ENCODE measurements at places on chromosomes 2 and 18. TPM values are rescaled to one million over a fixed set of nuclear protein-coding genes. Genes with fewer than 3 reads are reported as not detected.

Gene SCN7A
- total RNA-seq: 14.0 TPM

- no peak for DNase-seq
Observed at GRCh38 chr18:11518788-11519685, 90.4 kb upstream of the SLC35G4 start.

- DNase-seq: no peak
Observed at GRCh38 chr2:113888641-113889470, 1.0 kb upstream of the ACTR3 start.

DNA sequence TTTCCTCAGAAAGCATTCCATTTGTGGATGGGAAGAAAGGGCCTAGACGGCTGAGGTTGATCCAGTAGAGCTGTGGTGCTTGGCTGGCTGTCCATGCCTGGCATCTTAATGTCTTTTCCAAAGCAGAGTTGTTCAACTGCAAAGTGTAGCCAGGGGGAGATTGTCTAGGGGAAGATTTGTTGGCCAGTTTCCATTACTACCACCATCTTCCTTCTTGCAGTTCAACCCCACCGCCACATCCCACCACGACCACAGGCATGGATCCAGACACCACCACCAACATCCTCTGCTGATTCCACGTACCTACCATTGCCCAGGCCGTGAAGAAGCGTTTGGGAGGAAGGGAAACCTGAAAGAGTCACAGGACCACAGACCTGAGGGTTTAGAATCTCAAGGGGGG, 50.7 kb upstream of the HAAO start:
- DNase-seq: no peak

Gene TMEM169
- total RNA-seq: 0.52 TPM

DNA sequence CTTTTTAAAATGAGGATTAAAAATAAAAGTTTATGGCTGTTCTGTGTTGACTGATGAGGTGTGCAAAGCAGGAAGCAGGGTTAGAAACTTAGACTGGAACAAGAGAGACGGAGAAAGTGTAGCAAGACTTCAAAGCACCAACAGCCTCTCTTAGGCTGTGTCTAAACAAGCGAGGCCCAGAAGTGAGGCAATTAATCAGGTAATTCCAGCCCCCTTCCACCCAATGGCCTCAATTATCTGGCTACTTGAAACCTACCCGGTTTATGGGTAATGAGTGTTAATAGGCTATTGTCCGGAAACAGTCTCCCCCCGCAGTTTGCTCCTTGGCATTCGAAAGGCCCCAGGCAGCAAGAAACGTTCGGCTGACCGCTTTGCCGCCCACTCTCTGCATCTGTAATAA, 171.7 kb upstream of the MYCN start:
- no peak for DNase-seq

DNA sequence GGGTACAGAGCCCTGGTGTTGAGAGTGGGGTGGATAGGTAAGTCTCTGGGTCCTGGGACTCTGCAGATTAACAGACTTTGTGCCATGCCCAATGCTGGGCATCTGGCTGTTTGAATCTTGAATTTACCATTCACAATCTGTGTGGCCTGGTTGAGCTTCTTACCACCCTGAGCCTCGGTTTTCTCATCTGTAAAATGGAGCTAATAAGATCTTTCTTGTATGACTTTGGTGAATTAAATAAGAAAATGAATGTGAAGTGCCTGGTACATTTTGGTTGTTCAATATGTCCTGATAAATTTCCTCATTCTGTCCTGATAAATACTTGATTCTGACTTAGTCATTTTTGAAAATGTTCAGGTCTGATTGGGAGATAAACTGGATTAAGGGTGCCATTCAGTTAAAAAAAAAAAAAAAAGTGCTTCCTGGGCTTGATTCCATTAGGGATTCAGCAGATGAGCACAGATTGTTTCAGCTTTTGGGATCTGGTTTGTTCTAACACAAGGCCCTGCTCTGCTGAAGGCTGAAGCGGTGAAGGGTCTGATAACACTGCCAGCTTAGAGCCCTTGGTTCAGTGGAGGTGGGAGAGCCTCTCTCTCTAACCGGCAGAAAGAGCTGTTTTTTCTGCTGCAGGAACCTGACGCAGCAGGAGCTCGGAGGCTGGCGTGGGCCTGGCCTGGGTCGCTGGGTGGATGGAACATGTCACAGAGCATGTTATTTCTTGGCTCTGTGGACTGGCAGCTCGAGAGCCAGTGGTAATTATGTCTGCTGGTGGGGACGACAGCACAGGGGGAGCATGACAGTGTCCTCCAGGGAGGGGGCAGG, 84.5 kb upstream of the MCFD2 start:
- DNase-seq: peak; percentile 51

- DNase-seq: no peak
Observed at GRCh38 chr2:18645315-18645714, 55.9 kb upstream of the NT5C1B start.

Gene MATN3
- total RNA-seq: 0.12 TPM

DNA sequence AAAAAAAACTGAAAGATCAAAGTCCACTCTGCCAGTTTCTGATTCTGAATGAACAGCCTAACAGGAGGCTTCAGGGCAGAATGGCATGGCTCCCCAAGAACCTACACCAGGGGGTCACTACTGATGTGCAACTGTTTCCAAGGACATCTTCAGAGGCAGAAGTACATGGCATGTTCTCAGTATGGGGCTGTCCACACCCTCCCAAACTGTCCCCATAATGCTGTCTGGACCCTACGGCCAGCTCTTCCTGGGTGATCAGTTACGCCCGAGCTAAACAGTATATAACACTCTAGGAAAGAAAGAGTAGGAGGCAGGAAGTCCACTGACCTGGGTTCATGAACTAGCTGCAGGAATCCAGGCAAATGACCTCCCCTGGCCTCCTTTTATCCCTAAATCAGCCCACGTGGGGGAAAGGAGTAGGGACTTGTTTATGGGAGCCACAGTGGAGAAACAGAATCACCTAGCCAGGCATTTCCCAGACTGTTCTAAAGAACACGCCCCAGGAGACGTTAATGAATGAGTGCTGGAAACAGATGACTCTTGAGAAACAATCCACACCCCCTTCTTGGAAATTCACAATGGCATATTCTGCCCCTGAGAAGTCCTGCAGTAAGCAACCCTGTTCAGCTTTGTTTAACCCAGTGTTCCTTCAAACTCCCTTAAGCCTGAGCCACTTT, 2.5 kb downstream of the TMBIM1 start:
- no peak for DNase-seq

GRCh38 chr2:230691005-230691647, 21.5 kb upstream of the CAB39 start:
- DNase-seq: no peak

DNA sequence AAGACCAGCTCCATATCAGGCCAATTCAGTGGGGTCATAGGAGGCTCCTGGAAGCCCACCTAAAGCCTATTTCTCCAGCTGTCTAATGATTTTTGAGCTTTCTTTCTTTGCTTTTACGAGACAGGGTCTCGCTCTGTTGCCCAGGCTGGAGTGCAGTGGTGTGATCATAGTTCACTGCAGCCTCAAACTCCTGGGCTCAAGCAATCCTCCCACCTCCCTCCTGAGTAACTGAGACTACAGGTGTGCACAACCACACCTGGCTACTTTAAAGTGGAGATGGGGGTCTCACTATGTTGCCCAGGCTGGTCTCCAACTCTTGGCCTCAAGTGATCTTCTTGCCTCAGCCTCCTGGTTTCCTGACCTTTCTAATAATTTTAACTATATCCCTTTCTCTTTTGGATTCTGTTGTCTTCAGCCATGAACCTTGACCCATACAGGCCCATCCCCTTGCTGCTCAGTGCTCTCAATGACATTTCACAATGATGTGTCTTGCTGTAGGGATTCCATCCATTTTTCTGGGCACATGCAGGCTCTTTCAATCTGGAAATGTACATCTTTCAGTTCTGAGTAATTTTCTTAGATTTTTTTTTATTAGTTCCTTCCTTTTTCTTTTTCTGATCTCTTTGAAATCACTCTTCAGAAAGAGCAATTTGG, 29.7 kb downstream of the GNLY start:
- no peak for DNase-seq

Gene ZNF396
- 0.64 TPM for total RNA-seq

DNA sequence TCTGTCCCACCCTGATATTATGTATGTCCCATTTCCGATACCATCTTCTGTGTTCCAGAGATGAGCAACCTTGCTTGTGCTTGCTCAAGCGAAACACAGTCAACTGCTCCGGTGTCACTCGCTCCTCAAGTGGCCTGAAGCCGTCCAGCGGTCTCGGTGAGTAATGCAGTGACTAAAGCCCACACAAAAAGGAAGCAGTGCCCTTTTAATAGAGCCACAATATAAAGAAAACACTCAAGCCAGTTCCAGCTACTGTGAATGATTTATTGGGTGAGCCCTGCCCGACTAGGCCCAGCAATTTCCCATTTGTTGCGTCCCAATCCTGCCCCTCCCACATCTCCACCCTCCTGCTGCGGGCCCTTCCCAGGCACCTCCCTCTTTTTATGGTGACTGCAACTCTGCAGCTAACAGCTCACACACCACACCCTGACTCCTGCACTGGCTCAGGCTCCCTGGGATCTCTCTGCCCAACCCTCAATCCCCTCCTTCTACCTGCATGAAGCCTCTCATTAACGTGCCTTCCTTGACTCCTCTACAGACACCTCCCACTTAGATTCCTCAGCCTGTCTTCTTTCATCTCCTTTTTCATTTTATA, 44.2 kb upstream of the DSC1 start:
- DNase-seq: peak; percentile 70

DNA sequence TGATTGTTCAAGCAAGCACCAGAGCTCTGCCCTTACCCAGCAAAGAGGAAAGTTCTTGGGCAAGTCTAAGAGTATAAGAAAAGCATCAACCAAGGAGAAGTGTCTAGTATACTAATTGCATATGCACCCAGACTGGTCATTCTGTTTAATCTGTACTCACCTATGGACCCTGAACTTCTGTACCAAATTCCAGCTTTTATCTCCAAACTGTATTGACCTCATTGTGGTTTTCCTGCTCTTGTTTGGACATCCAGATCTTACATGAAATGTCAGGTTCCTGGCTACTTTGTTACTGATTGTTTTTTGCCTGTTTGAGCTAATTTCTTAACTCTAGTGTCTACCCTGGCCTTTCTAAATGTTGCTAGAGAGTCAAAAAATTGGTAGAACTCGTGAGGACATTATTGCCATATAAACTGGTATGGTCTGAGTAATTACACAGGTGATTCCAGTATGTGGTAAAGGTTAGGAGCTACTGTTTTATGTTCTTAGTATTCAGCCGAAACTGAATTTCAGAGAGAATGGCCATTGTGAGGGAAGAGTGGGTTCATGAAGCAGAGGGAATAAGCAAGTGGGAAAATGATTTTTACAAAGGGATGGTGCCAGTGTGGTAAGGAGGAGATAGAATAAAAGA, 146.3 kb downstream of the HNMT start:
- no peak for DNase-seq

DNA sequence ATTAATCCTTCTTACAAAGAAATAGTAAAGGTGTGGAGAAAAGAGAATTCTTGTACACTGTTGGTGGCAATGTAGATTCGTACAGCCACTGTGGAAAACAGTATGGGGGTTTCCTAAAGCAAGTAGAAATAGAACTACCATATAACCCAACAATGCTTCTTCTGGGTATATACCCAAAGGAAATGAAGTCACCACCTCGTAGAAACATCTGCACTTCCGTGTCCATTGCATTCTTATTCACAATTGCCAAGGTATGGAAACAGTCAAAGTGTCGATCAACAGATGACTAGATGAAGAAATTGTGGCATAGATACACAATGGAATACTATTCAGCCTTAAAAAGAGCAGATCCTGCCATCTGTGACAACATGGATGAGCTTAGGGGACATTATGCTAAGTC, 93.4 kb upstream of the TGIF1 start:
- no peak for DNase-seq

DNA sequence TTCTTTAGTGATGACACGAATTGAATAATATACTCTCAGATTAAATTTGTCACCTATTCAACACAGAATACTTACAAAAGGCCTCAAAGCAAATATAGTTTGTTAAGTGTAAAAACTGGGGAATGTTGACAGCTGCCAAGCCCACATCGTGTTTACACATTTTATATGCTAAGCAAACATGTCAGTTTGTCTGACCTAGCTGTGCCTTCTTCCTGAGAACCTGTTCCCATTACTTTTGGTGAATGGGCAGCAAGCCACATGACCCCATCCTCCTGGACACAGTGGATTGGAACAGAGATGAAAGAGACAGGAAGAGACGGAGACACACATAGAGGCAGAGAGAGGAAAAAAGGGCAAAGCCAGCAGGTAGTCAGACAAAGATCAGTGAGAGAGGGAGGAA, 22.9 kb upstream of the CUL3 start:
- DNase-seq: no peak

DNA sequence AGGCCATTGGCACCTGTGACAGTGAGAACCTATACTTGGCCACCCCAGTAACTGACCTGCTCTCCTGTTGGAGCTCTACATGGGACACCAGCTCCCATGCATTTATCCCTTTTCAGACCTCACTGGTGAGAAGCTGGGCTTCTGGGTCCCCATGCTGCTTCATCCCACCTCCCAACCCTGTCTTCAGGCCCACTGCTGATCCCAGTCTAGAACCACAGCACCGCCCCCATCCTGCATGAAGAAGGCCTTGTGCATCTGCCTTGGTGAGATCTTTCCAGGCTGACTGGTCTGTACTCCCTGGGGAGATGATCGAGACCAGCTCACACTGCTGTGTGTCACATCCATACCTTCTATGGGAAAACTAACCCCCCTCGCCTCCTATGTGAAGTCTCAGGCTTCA, 22.7 kb downstream of the TTC32 start:
- DNase-seq: no peak

DNA sequence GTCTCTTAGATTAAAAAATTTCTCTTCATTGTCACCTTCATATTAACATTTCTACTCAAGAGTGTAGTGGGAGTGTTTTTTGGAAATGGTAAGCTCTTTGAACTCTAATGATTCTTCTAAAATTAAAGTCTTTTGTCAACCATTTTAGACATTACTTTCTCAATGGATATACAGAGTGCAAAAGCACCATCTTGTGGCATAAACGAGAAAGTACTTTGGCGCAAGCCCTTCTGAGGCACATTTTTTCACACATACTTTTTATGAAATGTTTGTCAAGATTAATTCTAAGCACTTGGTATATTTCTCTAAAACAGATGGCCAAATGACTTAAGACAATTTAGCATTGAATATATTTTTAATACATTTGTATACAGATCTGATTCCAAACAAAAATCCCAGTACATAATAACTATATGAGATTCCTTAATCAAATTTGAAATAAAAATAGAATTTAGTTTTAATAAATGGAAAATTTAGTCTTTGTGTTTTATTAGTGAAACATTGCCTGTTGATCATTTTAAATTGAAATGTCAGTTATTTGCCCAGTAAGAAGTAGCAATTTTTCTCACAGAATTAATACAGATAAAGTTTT, 63.3 kb upstream of the GALNT5 start:
- DNase-seq: no peak

Gene SERPINB12
- total RNA-seq: not detected

Gene NXPH2
- not detected for total RNA-seq

GRCh38 chr2:33484042-33484621, 7.7 kb downstream of the RASGRP3 start:
- no peak for DNase-seq

GRCh38 chr2:137975280-137976271, 11.3 kb downstream of the HNMT start:
- DNase-seq: no peak

Gene CCDC102B
- 4.6 TPM for total RNA-seq
